ENCODE measurements at places on chromosomes 11 and 22.
A peak's percentile ranks its signal among the peaks of the same experiment; 100 is the strongest.

GRCh38 chr11:134143801-134144200 lies 74.9 kb downstream of the JAM3 start:
- DNase-seq, result no peak

GRCh38 chr11:115092516-115092915 lies 411.7 kb downstream of the CADM1 start:
- DNase-seq, result no peak

DNA sequence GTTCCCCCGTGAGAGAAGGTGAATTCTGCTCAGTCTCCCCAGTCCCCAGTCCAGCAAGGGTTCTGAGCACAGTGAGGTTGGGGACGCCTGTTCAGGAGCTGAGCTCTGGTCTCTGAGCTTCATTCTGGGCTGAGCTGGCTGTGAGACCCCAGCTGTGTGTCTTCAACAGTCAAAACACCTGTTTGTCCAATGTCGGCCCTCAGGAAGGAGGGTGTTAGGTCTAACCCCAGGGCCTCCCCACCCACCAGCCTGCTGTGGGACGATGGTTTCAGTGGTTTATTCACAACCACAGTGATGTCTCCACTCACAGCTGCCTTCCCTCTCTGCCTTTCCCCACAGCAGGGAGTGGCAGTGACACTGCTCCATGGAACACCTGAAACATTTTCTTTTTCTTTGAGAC lies 1282.9 kb downstream of the TBC1D22A start:
- DNase-seq, result no peak

DNA sequence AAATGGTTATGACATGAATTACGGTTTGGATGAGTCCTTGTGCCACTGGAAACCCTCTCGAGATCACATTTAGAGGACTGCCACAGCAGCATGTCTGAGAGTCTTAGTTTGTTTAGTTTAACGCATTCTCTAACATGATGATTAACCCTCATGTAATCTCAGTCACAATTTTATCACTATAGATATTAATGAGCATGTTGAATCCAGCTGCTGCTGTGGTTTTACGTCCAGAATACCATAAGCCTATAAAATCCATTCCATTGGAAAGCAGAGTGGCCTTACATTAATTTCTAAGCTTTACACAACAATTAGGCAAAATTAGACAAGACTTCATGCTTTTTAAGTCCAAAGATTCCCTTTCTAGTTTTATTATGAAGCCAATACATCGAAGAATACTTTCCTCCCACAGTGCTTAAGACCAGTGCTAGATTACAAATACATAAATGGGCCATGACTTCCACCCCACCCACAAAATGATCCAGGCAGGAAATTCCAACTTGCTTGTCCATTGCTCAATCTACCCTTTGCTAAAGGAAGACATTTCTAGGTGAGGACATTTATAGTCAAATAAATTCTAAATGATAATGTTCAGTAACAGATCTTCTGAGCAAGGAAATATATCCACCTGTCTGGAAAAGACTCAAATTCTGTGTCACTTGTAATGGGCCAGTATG lies 3.5 kb upstream of the ELMOD1 start:
- no peak for DNase-seq

- no peak for DNase-seq
Observed at GRCh38 chr11:113242060-113242459, 72.3 kb upstream of the TTC12 start.

DNA sequence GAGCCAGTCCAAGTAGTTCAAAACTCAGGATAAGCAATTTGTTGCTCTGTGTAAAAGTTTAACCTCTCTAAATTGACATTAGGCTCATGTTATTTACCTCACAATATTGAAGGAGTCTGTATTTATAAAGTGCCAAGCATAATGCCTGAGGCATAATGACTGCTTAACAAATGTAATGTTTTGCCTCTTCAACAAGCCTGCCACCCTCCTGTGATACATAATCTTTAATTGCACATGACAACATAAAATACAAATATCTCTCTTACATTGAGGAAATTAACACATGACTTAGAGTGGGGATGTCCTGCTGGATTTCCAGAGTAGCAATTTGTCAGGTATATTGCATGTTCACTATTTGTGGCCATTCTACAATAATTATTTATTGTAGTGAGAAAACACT lies 469.2 kb upstream of the ANO5 start:
- no peak for DNase-seq

GRCh38 chr11:113493206-113493605 lies 18.0 kb upstream of the DRD2 start:
- DNase-seq, result no peak

- no peak for DNase-seq
Observed at GRCh38 chr22:36456464-36456845, 25.0 kb downstream of the TXN2 start.

GRCh38 chr11:35523331-35523768 lies 2.1 kb downstream of the PAMR1 start:
- DNase-seq, result no peak

GRCh38 chr11:80937842-80938241 lies 1497.0 kb upstream of the TENM4 start:
- no peak for DNase-seq

GRCh38 chr22:42500836-42501179 lies 18.8 kb downstream of the RRP7A start:
- no peak for DNase-seq

GRCh38 chr11:66885950-66886440 lies 29.1 kb downstream of the LRFN4 start:
- no peak for DNase-seq

- no peak for DNase-seq
Observed at GRCh38 chr11:45806072-45806933, 1.4 kb downstream of the SLC35C1 start.

DNA sequence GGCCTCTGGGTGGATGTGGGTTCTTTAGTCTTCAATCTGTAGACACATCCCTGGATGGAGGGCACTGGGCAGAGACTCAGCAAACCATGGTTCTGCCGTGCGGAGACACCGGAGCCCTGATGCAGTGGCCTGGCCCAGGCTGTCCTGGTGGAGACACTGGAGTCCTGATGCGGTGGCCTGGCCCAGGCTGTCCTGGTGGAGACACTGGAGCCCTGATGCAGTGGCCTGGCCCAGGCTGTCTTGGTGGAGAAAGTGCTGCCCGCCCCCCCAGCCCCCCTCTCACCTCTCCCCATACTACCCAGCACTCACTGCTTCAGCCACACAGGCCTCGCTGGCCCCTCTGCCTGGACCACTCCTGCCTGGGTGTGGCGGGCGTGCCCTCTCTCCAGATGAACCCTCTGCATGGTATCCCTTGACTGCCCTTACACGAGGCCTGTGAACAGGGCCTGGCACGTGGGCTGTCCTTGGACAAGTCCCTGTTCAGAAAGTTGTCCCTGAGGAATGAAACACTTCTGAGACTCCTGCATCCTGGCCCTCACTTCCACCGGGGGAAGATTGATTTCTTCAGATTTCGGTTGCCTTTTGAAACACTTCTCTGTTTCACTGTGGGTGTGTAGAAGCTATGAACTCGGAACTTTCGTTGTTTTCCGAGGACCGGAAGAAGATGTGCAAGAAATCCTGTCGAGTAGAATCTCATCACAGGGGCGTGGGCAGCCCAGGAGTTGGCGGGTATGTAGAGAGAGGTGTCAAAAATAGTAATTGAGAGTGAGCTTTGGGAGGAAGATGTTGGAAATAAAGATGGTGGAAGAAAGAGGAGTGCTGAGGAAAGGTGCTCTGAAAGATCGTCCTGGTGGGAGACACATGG lies 26.2 kb downstream of the IGHMBP2 start:
- no peak for DNase-seq

DNA sequence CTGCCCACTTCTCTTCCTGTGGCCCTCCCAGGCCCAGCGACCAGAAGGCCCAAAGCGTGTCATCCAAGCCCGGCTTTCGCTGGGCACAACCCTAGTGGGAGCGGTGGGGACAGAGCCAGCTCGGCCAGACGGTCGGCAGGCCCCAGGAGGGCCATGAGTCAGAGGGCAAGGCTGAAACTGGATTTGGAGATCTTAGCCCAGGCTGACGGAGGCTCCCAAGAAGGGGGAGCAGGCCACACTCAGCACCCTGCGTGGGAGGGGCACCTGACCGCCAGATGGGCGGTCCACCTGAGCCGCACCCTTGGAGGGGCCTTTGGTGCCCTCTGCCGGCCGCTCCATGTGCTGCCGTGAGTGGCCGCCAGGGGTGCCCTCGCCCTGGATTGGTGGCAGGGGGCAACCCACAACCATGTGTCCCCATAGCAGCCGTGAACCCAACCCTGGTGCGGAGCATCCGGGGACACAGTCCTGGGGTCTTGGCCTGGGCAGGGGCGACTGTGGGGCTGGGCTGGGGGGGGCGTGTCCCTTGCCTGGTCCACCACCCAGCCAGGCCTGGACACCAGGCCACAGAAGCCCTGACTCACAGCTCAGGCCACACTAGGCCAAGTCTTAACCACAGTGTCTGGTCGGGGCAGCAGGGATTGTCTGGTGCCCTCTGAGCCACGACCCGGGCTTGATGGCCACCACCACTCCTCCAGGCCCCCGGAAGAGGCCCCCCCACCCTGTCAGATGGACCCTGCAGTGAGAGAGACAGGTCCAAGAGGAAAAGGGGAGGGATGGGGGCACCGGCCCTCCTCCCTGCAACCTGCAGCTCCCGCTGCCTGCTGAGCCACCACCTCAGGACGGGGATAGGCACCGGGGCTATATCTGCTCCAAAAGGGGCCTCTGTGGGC lies 19.2 kb upstream of the TALDO1 start:
- peak; percentile 67 for DNase-seq

DNA sequence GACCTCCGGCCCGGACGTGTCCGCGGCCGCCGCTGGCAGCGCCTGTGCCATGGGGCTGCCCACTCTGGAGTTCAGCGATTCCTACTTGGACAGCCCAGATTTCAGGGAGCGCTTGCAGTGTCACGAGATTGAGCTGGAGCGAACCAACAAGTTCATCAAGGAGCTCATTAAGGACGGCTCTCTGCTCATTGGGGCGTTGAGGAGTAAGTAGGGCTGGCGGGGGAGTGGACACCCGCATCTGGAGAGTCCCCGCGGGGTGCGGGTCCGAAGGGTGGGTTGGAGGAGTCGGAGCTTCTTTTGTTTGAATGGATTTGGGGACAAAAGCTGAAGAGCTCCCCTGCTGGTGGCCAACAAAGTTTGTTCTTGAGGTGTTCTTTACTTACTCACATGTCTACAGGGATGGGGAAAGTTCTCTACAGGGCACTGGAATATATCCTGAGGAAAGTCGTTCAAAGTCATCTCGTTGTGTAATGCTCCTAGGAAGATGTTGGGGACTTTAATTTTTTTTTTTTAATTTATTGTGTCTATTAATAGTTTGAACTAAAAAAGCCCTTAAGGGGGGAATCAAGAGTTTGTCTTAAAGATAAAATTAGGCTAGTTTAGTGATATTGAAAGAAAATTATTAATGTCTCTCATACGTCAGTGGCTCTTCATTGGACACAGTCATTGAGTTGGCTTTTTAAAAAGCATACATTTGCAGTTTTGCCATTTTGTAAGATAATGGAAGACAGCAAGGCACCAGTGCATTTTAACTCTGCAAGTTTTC lies 725 bp downstream of the ARHGAP42 start:
- DNase-seq, result no peak

DNA sequence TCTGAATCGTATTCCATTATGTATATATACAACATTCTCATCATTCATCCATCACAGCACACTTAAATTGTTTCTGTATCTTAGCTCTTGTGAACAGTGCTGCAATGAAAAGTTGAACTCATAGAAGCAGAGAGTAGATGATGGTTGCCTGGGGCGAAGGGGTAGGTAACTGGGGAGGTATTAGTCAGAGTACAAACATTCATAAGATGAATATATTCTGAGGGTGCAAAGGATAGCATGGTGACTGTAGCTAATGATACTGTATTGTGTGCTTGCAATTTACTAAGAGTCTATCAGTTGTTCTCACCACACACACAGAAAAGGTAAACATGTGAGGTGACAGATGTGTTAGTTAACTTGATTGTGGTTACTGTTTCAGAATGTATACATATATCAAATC lies 12.6 kb upstream of the RFPL2 start:
- no peak for DNase-seq

GRCh38 chr11:73226297-73227006 lies 8.4 kb downstream of the P2RY2 start:
- no peak for DNase-seq

- DNase-seq, result no peak
Observed at GRCh38 chr11:102633385-102634026, 8.4 kb upstream of the MMP20 start.

DNA sequence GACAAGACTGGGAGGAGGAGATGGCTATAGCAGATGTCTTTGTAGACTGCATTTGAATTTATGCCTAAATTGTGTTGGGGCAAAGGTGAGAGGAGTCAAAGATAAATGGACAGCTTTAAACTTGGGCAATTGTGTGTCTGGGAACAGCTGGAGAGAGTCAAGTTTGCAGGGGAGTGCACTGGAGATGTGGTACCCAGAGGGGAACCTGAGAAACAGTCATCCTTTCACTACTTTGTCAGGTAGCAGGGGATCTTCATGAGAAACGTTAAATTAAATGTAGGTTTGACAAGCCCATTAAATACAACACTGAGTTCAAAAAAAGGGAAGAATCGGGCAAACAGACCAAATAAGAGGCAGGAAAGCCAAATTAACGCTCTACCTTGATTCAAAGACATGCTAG lies 277.7 kb downstream of the OPCML start:
- no peak for DNase-seq

- DNase-seq, result no peak
Observed at GRCh38 chr11:12973528-12974181, 35.5 kb upstream of the RASSF10 start.

- no peak for DNase-seq
Observed at GRCh38 chr11:128786507-128786906, 80.6 kb downstream of the KCNJ1 start.

DNA sequence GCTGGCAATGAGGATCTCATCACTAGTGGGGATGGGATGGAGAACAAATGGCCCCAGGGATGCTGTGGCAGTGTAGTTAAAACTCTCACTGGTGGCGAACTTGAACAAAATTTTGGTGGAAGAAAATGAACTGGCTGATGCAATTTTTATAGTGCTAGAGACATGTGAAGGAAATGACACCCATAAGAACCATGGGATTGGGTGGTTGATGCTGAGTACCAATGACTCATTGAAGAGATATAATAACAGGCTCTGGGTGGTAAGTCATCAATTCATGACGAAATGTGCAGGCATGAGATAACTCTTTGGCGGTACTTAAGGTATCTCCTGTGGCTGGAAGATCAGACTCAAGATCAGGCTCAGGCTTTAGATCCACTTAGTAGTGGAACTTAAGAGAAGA lies 172.9 kb upstream of the DDI1 start:
- DNase-seq, result no peak

DNA sequence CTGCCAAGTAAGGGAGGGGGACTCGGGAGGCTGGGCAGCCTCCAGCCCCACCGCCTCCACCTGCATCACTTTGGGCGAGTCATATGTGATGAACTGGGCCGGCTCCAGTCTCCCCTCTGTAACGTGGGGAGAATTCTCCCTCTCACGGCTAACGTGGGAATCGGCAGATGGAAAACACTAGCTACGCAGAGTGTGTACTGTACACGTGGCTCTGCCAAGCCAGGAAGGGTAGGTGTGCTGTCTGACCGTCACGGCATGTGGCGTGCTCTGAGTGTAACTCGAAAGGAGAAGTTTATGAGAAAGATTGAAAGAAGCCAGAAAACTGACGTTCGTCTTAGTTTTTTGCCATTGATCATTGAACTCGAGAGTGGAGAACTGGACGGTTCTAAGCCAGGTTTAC lies 13.7 kb downstream of the TRMU start:
- DNase-seq, result no peak

GRCh38 chr11:126782810-126783209 lies 217.8 kb downstream of the KIRREL3 start:
- no peak for DNase-seq

- DNase-seq, result no peak
Observed at GRCh38 chr11:60948250-60948649, 3.7 kb downstream of the SLC15A3 start.

- no peak for DNase-seq
Observed at GRCh38 chr11:65404638-65405339, 17.8 kb upstream of the NEAT1 start.

- no peak for DNase-seq
Observed at GRCh38 chr22:30875481-30876215, 92.9 kb downstream of the MORC2 start.
